Activated naive CD4-positive, alpha-beta T cell treated with anti-CD3 and anti-CD28 coated beads, Interleukin-2, amount 50 U/mL, for 16 hours (primary cell): ENCODE measurements at places on chromosomes 7 and 10.
A peak's percentile ranks its signal among the peaks of the same experiment; 100 is the strongest.

GRCh38 chr7:16889851-16890415 lies 8.2 kb upstream of the AGR3 start:
- no peak for DNase-seq

- DNase-seq: no peak
Observed at GRCh38 chr7:3020416-3020815, 23.3 kb downstream of the CARD11 start.

DNA sequence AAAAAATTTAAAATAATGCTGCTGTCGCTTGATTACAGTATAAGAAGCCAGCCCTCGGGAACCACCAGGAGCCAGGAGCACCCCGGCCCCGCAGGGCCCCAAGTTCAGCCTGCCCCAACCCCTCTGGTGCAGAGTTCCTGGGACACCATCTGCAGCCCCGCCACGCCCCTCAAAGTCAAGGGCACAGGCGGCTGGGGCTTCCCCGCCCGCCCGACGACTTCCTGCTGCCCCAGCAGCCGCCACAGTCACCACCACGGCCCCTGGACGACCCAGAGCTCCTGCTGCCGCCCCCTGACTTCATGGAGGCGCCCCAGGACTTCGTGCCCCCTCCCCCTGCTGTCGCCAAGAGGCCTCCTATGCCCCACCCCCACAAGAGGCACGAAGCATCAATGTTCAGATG lies 103.6 kb upstream of the PDSS1 start:
- no peak for DNase-seq

GRCh38 chr10:78304091-78305045 lies 270.7 kb downstream of the RPS24 start:
- no peak for DNase-seq

DNA sequence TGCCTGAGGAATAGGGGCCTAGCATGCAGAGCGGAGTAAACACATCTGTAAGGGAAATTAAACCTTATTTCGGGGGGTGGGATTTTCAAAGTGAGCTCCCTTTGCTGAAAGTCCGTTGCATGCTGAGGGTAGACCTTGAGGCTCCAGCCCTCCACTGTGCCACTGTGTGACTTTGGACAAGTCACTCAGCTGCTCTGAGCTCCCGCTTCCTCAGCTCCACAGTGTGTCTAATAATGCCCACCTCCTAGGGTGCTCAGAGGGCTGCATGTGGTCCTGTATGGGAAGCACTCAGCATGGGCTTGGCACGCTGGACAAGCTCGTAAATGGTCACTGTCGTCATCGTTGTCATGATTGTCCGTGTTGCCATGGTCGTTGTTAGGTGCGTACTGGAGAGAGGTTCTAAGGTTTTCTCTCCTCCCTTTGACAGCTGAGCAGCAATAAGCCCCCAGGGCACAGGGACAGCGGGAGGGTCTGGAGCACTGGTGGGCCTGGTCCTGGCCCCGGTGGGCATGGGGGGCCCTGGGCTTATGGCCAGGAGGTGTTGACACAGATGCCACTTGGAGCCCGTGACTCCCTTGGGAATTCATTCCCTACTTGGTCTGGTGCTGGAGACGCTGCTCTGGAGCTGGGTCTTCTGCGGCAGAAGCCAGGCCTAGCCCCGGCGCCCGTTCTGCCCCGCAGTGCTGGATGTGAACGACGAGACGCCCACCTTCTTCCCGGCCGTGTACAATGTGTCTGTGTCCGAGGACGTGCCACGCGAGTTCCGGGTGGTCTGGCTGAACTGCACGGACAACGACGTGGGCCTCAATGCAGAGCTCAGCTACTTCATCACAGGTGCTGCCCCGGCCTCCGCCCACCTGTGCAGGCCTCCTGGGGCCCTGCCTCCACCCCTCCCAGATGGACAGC lies 13.1 kb downstream of the C10orf105 start:
- DNase-seq: no peak

DNA sequence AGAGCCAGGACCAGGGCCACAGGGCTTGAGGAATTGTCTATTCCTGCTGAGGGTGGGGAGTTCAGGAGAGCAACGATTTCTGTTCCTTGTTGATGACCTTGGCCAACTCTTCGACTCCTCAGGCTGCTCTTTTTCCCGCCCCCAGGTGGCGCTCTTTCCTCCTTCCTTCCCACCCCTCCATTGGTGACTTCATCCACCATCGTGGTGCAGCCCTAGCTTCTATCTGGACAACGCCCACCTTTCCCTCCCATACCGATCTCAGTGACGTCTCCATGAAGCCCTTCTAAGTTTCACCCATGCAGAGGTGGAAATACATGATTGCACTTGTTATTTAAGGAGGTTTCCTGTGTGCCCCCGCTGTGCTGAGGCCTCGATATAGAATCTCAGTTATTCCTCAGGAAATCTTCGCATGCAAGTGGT lies 22.1 kb upstream of the CARD11 start:
- peak; percentile 52 for DNase-seq

GRCh38 chr7:17289074-17289645 lies 9.3 kb upstream of the AHR start:
- DNase-seq: no peak

DNA sequence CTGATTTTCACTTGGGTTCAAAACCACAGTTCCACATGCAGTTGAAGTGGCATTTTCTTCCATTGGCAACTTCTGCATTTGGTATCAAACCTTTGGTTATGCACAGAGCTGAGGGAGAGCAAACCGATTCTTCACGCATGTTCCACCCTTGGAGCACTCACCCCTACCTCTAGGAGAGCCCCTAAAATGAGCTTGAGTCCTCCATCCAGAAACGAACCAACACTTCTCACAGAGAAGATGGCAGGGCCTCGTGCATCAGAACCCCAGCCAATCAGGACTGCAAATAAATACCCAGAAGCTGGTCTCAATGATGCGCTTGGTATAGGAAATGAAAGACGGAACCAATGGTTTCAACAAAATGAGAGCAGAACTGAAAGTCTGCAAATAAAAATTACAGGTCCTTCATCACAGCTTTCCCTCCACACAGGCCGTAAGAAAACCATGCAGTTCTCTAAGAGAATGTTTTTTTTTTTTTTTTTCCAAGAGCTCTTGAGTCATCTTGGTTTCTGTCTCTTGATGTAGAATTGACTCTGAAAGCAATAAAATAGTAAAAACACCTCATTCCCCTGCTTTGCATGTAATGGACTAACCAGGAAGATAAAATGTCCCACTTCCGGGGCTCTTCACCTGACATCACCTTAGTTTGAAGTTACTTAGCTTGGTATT lies 23.9 kb downstream of the KLF6 start:
- no peak for DNase-seq

DNA sequence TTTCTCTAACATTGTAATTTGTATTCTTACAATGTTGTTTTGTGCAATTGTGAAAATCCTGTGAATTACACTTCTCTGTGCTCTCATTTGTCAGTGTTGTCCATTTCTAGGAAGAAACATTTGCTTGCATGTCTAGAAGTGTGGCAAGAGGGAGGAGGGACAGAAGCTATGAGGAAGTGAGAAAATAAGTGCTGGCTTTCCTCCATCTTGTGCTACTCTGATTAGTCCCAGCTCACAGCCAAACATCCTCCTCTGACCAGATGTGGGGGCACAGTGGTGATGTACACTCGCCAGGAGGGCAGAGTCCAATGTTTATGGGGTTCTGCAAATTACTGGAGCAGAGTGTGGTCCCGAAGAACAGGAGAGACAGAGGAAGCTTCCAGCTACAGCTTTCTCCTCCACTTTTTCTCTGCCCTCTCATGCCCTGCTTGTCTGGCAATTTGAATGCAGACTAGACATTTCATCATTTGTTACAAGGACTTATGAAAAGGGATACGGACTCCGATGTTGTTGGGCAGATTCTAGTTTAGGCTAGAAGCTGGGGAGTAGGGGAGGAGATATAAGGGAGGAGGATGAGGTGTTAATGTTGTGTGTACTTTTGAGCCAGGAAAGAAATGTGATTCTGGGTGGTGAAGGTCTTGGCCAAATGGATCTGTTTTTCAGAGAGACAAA lies 131.0 kb upstream of the C1GALT1 start:
- no peak for DNase-seq

GRCh38 chr10:77501846-77502261 lies 135.8 kb downstream of the KCNMA1 start:
- no peak for DNase-seq

GRCh38 chr7:95440394-95441038 lies 5.7 kb upstream of the PON2 start:
- DNase-seq: no peak
